ENCODE measurements at places on chromosomes 4 and X. TPM values are rescaled to one million over a fixed set of nuclear protein-coding genes. Genes with fewer than 3 reads are reported as not detected.

- DNase-seq = no peak
Observed at GRCh38 chr4:139315221-139315675, 13.0 kb upstream of the NDUFC1 start.

The CLDN34 gene
- total RNA-seq = not detected

- peak; percentile 51 for DNase-seq
Observed at GRCh38 chrX:39619182-39620009, 478.4 kb downstream of the BCOR start.

GRCh38 chr4:14267373-14268060, 640.0 kb upstream of the BOD1L1 start:
- DNase-seq = no peak

- no peak for DNase-seq
Observed at GRCh38 chr4:119299741-119300100, 22.2 kb downstream of the FABP2 start.

- no peak for DNase-seq
Observed at GRCh38 chr4:123599061-123599919, 202.7 kb downstream of the SPRY1 start.

Measured in foreskin keratinocyte (primary cell).